ELR (cell line): ENCODE measurements at places on chromosomes 16 and 17.

DNA sequence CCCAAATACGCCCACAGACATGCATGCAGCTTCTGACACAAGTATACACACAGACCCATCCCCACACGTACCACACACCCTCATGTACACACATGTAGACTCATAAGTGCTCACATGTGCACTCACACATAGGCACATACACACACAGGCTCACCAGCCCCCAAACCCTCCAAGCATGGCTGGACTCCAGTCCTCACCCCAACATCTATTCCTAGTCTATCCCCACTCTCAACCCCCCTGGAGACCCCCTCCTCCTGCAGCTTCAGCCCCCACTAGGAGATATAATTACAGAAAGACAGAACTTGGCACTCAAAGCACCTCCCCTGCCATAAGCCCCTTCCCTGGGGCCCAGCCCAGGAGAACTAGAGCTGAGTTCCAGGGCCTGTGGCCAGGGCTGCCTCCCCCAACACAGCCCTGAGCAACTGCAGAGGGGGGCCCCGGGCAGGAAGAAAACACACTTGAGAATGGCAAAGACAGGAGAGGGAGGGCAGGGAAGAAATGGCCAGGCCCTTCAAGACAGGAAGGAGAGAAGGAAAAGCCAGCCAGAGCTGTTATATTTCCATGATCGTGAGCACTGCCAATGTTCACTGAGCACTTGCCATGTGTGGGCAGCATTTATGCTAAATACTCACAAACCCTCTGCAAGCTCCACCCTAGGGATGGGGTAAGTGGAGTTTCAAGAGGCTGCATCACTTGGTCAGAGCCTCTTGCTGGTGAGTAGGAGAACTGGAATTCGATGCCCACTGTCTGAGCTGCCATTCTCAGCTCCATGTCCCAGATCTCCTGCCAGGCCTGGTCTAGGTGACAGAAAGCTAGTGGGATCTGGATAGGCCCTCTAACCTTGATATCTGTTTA lies 224.5 kb downstream of the ZNF423 start:
- DNase-seq, result no peak

- DNase-seq, result no peak
These were observed 126.9 kb upstream of the CHMP6 start for GRCh38 chr17:80864751-80865150.

DNA sequence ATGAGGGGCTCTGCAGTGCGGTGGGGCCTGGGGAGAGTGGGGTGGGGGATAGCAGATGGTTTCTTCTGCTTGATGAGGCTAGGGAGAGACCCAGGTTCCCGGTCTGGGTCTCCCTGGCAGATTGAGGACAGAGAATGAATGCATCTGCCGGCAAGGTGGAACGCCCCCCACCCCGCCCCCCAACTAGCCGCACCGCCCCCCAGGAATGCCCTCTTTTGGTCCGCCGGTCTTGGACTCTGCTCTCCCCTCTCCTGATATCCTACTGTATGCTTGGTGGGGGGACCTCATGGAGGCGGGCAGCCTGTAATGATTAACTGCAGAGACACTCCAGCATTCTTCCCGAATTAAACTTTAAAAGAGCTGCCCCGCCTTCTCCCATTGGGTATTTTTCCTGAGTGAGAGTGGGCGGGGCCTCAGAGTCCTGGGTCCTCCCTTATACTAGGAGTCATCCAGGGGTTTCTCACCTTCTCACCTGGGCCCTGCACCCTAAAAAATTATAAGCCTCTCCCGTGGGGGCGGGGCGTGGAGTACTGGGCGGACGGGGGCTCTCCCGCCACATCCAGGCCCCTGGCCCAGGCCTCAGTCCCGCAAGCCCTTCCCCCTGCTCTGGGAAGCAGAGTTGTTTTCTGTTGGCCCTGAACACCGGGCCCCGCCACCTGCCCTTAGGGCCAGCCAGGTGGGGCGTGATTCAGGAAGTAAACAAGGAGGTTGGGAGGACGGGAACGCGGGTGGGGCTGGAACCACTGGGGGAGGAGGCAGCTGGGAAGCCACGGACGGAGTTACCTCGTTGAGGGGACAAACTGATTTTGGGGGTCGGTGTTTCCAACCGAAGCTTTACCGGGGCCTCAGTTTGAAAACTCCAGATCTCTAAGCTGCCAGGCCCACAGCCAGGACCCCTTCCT lies 1.5 kb downstream of the GRB7 start:
- DNase-seq, result peak; percentile 56

DNA sequence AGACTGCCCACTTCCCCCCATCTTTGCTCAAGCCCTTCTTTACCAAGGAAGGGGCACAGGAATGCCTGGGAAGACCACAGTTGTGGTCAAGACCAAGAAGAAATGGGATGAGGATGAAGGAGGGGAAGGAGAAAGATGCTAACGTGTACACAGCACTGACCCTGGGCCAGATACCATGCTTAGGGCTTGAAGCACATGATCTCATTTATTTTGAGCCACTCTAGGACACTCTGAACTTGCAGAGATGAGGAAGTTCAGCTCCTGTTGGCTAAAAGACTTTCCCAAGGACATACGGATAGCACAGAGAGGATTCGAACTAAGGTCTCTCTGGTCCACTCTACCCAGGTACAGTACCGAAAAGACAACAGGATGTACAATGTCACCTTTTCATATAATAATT lies 42.6 kb downstream of the PIK3R5 start:
- DNase-seq, result no peak
